ENCODE measurements at places on chromosomes 4 and X.

DNA sequence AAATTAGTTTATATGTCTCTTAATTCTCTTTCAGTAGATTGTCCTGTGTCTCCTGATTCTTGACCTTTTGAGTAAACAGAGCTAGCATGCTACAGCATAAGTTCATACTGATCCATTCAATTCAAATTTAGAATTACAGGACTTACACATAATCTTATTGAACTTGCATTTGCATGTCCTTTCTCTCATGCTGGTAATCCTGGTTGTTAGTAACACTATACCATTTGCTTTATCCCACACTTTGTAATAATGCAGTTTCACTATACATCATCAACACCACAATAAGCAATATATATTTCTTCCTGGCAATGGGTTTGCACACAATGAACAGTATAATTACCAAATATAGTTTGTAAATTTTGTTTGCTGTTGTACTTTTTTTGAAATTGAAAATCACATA is 937.2 kb upstream of the GRID2 start:
- DNase-seq, result no peak

- no peak for DNase-seq
These were observed 17.1 kb downstream of the CTBP1 start for GRCh38 chr4:1231637-1232360.

GRCh38 chr4:132763465-132763864 is 385.6 kb upstream of the PCDH10 start:
- no peak for DNase-seq

- no peak for DNase-seq
These were observed 127.0 kb downstream of the COX18 start for GRCh38 chr4:72942565-72942964.

DNA sequence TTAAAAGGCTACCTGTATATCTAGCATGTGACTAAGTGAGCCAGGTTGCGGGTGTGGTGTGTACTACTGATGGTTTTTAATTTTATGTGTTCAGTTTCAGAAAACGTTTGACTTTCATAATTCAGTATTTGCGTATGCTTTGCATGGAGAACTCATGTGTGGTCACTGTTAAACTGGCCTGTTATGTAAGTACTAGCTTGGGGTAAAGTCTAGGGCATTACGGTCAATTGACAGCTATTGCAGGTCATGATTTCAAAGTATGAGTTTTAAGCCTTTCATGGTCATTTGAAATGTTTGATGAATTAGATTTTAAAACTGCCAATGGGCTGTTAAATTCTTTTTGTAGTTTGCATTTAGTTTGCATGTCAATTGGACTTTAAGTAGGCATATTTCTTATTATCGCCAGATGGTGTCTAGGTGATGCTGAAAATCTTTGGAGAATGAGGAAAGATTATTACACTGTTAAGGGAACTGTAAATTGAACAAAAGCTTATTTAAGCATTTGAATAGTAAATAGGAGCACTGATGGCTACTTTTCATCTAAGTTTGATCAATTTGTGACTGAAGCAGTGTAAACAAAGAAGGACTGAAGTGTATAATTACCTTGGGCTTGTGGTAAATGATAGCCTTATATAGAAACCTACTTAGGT is 563.4 kb downstream of the DACH2 start:
- no peak for DNase-seq

GRCh38 chrX:69150281-69150960 is 14.8 kb downstream of the PJA1 start:
- DNase-seq, result no peak

GRCh38 chrX:37787423-37787869 is 7.6 kb downstream of the CYBB start:
- no peak for DNase-seq

DNA sequence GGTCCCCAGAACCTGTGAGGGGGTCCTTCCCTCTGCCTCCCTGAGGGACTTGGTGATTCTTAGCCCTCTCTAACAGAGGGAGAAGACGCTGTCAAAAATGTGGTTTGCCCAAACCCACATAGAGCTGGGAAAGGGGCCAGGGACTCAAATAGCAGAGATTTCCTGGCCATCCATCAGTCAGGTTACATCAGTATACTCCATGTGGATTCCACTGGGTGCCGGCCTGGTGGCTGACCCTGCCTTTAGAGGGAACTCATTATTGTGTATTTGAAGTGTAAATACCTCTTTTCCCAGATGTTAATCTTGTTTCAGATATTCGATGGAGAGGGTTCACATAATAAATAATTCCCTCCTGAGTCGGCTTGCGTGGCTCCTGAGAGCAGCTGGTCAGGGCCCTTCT is 130.3 kb downstream of the TBL1X start:
- DNase-seq, result no peak
